ENCODE measurements at places on chromosomes 3 and 15. TPM values are rescaled to one million over a fixed set of nuclear protein-coding genes. Genes with fewer than 3 reads are reported as not detected.

Gene SMCO1
- total RNA-seq, result not detected

Gene FRMD5
- total RNA-seq, result 0.14 TPM

Gene C3orf49
- not detected for total RNA-seq

Gene GABRG3
- total RNA-seq, result not detected

DNA sequence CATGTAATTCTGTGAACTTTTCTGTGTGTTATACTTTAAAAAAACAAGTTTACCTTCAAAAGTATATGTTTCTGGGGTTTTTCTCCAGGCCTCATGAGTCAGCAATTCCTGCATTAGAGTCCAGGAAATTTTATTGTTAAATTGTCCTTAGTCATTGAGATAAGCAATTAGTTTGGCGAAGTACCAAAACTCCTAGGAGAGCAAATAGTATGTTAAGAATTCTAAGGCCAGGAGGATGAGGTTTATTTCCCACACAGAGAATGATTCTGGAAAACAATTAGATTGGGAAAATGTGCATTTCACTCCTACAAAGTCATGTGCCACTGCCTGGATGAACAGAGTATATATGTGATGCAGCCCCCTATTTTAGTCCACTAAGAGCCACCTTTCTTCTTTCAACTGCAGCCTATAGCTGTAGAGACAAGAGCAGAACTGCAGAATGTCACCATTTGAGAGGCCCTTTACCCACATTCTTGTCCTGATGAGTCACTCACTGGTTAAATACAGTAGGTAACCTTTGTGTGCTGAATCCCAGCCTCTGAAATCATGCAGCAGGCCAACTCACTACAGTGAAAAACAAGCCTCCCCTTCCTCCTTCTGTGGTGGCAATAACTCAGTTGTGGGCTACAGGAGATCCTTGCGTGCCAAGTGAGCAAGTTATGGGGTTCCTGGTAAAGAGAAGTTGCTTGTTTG, 452.8 kb upstream of the THBS1 start:
- DNase-seq, result no peak

DNA sequence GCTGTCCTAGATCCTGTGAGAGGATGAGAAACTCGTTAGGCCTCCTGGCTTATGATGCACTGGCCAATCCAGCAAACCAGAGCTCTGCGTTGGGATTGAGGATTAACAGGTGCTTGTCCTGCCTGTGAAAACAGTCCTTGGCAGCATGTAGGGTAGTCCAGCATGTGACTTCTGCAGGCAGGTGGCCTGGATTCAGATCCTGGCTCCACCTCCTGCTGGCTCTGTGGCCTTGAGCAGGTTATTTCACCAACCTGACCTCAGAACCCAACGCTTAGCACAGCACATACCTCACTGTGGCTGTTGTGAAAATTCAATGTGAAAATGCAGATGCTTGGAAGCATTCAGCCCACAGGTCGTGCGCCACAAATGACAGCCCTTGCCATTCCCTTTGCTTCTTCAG, 33.6 kb downstream of the PLA2G4D start:
- DNase-seq, result no peak

GRCh38 chr3:68162644-68163043, 508.2 kb upstream of the SUCLG2 start:
- no peak for DNase-seq

- DNase-seq, result no peak
Observed at GRCh38 chr3:4421121-4421520, 45.9 kb downstream of the SUMF1 start.

DNA sequence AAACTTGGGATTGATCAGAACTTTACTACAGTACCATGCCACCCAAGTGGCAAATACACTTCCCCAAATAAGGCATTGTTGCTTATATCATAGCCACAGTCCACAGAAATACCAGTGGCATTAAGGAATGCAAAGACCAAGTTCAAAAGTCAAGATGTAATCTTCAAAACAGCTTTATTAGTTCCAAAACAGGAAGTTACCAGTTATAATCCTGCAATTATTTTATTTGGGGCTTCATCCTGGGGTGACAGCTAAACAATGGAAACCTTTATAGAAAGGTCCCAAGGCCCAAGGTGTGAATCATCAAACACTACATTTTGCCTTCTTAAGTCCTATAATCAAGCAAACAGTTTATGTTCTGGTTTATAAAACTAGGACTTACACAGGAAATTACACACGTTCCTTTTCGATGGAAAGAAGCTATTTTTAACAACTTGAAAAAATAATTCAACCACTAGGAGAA, 30.3 kb upstream of the RNF7 start:
- DNase-seq, result no peak

DNA sequence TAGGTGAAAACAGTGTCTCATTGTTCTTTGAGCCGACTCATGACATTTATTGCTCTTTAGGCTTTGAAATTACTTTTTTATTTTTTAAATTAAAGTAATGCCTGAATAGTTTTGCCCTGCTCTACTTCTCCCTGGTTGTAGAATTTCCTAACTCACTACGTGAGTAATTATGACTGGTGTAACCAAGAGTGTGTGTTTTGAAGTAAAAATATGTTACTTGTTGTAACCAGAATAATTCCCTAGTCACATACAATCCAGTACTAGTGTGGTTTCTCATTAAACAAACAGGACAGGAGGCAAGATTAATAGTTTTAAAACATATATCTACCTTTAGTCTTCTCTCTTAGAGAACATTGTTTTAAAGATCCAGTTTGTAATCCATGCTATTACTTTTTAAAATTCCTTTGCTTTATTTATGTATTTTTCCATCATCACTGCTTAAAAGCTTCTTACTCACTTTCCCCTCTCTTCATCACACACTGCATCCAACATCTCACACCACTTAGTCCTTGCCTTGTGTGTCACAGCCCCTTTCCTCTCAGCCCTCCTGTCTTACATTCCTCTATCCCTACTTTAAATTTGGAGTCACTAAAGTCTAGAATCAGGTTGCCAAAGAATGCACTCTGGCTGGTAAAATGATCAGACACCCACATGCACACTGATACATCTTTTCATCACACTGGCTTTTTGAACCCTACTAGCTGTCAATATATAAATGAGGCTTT, 219.7 kb downstream of the WNT5A start:
- no peak for DNase-seq

GRCh38 chr15:39429898-39430357, 151.0 kb upstream of the THBS1 start:
- DNase-seq, result no peak

DNA sequence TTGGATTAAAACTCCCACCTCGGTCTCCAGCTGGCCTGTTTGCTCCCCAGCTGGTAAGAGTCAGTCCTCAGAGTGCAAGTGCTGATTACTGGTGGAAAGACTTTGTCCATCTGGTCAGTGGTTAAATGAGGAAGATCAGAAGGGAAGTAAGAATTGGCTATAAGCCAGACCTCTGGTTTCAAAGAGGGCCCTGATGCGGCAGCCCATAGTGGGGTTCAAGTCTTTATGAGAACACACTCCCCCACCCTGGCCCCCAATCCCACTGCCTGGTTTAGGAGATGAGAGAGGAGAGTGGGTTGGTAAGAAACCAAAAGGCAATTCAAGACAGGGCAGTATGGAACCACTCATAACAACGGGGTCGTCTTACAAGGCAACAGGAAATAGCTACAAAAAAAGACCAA, 65.0 kb downstream of the FRMD4B start:
- no peak for DNase-seq

DNA sequence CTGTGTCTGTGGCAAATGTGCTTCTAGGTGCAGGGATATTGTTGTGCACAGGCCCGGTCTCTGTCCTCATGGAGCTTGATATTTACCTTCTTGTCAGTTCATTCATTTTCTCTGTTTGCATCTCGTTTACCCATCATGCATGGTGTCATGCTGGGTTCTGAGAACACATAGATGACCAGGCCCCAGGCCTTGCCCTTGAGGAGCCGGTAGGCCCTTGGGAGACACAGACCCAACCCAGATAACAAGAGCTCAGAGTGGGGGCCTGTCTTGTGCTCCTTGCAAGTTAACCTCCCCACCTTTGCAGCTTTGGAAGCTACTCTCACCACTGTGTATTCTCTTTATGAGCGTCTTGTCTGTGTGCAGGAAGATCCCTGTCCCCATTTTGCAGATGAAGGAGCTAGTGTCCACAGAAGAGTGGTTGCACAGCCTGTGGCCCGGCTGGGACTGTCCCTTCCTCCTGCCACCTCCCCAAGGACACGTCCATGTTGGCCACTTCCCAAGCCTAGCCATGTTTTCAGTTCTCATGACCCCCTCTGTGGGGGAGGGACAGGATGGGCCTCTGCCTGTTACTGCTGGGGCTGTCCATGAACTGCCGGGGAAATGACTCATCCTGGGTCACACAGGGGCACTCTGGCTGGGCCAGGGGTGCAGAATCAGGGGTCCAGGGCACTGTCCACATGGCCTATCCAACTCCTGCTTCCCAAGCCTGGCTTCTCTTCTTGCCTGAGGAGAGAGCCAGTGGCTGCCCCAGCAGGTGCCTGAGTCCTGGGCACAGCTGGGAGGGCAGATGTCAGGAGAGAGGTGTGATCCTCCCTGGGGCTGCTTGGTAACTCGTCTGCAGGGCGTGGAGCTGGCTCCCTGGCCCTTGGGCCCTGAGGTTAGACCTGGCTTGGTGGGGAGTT, 3.4 kb downstream of the SNX33 start:
- no peak for DNase-seq

DNA sequence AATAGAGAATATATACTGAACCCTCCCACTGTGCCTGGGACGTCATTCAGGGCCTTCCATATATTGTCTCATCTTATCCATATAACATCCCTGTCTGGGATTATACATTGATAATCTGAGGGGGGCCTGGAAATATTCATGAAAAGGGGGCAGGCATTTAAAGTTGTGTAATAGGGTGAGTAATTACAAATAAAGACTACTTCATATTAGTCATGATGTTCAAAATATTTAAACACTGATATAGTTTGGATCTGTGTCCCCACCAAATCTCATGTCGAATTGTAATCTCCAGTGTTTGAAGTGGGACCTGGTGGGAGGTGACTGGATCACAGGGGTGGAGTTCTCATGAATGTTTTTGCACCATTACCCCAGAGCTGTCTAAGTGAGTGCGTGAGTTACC, 97.8 kb downstream of the AQP9 start:
- DNase-seq, result no peak

DNA sequence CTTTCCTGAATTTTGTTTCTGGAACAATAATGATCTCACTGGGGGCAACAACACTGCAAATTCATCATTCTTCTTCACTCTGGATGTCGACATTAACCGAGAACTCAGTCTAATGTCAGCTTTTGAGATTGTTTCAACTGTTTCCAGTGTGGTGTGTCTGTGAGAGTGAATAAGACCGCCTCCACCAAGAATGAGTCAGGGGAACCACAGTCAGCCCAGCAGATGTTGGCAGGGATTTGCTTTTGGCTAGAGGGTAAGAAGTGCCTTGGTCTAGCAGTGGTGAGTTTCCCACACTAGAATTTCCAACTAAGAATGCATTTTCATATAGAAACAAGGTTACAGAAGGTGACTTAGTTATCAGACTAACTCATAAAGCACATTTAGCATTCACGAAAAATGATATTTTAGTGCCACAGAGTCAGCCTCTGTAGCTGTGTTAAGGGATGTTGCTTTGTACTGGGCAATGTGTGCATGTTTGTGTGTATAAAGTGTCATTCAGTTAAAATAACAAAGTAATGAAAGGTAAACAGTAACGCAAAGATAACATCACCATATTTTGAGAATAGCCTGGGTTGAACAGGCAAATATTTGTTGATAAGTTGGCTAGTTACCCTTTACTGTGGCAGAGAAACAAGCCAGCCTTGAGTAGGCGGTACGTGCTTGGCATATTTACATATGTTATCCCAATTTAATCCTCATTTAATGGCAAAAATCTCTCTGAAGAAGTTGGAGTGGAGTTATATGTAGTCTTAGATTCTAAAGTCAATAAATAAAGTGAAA, 33.8 kb downstream of the DRD3 start:
- no peak for DNase-seq

GRCh38 chr3:159640225-159640624, 348.4 kb upstream of the IL12A start:
- no peak for DNase-seq

DNA sequence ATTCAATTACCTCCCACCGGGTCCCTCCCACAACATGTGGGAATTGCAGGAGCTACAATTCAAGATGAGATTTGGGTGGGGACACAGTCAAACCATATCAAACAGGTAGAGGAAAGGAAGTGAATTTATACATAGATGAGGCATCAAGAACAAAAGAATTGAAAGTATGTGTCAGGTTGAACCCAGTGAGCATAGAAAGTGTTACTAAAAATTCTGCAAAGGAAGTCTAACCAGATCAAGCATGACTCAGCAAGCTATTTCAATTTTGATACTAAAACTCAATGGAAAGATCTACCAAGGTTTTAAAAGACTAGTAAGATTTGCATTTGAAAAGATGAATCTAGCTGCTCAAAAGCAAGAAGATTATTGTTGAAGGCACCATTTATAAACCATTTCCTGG, 323.0 kb downstream of the ROBO2 start:
- no peak for DNase-seq

- no peak for DNase-seq
Observed at GRCh38 chr15:54681584-54681983, 515.2 kb downstream of the RSL24D1 start.
